ENCODE measurements at places on chromosomes 2 and 18. TPM values are rescaled to one million over a fixed set of nuclear protein-coding genes. Genes with fewer than 3 reads are reported as not detected.

The ARHGAP15 gene
- 53.1 TPM for total RNA-seq

The SELENOI gene
- 20.4 TPM for total RNA-seq

The NEU2 gene
- total RNA-seq: not detected

- DNase-seq: no peak
Observed at GRCh38 chr18:40608226-40608625, 1346.8 kb upstream of the PIK3C3 start.

DNA sequence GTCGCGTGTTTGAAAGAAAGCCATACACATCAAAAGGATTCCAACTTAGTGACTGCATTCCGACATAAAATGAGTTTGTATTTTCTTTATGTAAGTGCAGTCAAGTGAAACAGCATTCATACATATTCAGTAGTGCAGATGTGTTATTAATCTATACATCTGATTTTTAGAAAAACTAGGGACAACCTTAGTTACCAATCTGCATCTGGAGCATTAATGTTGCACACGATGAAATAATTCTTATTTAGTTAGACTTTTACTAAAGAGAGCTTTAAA, 1.9 kb downstream of the GORASP2 start:
- DNase-seq: no peak

Data from spinal cord (tissue), 10 donors.